ENCODE measurements at places on chromosomes 11 and 22.

GRCh38 chr22:23503736-23504440 lies 76.2 kb downstream of the IGLL1 start:
- DNase-seq, result no peak

DNA sequence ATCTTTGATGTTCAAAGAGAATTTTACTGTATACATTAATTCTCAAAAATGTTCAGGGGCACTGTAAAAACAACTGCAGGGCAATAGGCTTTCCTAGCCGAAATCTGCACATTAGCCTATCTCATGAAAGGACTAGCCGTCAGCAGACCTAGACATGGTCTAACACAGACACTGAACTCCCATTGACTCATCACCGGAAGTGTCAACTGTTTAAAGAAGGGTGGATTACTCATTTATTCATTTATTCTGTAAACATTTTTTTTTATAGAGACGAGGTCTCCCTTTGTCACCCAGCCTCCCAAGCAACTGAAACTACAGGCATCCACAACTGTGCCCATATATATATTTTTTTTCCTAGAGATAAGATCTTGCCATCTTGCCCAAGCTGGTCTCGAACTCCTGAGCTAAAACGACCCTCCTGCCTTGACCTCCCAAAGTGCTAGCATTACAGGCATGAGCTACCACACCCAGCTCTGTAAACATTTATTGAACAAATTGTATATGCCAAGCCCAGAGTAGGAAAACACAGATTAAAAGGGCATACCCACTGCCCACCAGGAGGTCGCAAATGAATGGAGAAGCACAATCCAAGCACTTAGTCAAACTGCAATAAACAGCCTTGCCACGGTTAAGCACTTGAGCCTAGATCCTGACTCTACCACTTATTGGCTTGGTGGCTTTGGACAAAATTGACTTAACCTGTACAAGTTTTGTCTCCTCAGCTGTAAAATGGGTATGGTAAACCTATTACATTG lies 26.6 kb downstream of the RAB30 start:
- DNase-seq, result peak; percentile 45

- DNase-seq, result no peak
These were observed 675.0 kb upstream of the KIRREL3 start for GRCh38 chr11:127675581-127675980.

DNA sequence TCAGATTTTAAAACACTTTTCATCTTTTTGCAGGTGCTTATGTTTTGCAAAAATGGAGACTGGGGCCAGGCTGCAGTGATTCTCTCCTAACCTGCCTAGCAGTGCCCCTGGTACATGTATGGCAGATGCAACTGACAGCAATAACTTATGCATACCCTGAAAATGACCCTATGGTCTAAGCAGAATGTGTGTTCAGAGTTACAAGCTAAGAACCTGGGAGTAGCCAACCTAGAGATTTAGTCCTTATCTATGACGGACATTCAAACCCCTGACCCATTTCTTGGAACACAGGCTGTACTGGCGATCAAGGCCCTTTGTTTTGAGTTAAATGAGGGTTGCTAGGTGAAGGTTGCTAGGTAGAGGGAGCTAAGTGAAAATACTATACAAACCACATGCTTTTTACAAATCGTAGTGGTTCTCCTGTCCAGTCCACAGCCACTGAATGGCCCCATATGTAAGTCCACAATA lies 184.9 kb upstream of the SESN3 start:
- no peak for DNase-seq

- no peak for DNase-seq
These were observed 266.5 kb upstream of the MTNR1B start for GRCh38 chr11:92702805-92703448.

GRCh38 chr22:46039535-46039934 lies 62.6 kb upstream of the WNT7B start:
- DNase-seq, result no peak

- DNase-seq, result no peak
These were observed 28.5 kb downstream of the BTBD10 start for GRCh38 chr11:13434247-13435205.

DNA sequence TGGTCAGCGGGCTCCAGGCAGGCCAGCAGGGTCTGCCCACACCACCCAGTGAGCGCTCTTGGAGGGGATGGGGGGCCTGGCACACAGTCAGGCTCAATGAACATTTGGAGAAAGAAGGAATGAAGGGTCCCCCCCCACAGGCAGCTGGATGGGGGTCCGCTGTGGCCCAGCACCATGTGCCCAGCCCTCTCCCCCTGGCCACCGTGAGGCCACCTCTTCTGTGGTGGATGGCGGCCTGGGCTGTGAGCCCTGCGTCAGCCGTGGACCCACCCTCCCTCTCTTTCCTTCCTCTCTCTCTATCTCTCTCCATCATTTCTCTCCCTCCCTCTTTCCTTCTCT lies 35.1 kb upstream of the MUC5AC start:
- DNase-seq, result no peak

DNA sequence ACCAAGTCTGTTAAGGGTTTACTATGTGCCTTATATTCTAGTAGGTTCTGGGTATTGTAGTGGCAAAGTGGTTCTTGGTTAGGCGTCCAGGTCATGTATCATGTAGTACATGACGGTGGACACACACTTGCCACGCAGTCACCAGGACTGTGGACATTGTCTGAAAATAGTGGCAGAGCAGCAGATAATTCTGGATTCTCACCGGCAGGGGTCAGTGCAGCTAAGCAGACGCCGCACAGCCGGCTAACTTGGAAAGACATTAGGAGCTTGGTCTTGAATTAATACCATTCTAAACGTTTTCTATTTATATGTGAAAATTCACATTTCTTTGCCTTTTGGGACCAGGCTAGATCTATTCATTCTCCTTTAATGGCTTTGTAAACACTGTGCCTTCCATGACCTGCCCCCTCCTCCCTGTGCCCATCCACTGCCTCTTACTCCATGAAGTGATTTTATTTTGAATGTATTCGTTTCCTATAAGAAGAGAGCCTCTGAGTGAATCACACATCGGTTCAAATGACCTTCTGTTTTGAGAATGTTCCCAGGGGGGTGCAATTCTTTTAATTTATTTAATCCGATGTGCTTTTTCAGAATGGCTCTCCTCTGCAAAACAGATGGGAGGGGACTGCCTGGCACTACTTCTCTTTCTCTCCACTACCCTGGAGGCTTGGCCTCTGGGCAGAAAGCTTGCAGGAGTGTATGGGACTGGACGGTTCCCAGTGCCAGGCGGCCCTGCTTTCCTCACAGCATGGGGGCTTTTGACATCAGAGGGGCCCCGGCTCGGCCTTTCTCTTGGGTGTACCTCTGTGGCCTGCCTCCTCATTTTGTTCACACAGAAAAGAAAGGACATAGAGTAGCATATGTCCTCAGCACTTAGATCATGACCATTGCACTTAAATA lies 378.0 kb downstream of the NTM start:
- DNase-seq, result peak; percentile 56

DNA sequence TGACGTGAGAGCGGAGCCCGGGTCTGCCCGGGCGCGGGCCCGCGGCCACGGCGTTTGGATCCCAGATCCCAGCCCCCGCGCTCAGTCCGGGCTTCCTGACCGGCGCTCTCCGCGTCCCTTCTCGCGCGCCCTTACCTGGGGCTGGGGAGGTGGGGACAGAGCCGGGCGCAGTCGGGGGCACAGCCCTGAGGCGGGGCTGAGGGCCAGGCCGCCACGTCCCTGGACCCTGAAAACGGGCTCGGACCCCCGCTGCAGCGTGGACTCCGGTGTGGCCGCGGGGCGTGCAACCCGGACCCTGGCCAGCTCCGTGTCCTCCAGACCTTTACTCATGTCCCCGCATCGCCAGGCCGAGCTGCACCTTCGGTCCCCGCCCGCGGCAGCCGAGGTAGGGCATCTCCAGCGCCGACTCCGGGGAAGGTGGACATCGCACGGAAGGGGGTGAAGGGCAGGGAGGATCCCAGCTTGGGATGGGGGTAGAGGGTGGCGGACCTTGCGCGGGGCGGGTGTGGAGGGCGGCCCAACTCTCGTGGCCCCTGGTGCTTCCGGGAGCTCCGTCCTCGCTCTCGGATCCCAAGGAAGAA lies 9.9 kb upstream of the AIFM3 start:
- peak; percentile 35 for DNase-seq

DNA sequence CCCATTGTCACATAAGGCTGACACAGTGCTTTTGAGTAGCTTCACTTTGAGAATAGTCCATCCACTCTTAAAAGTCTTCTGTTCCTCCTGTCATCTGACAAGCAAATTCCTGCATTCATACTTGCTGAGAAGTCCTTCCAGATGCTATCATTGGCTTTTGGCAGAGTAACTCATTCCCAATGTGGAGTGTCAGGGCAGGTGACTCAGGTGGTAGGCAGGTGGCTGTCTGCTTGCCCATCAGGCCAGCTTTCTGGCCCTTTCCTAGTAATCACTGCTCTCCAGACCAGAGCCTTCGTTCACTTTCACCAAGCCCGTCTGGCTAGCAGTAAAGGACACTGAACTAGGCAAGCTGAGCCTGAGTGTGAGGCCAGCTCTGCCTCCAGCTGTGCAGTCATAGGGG lies 162.5 kb upstream of the CCDC90B start:
- no peak for DNase-seq

DNA sequence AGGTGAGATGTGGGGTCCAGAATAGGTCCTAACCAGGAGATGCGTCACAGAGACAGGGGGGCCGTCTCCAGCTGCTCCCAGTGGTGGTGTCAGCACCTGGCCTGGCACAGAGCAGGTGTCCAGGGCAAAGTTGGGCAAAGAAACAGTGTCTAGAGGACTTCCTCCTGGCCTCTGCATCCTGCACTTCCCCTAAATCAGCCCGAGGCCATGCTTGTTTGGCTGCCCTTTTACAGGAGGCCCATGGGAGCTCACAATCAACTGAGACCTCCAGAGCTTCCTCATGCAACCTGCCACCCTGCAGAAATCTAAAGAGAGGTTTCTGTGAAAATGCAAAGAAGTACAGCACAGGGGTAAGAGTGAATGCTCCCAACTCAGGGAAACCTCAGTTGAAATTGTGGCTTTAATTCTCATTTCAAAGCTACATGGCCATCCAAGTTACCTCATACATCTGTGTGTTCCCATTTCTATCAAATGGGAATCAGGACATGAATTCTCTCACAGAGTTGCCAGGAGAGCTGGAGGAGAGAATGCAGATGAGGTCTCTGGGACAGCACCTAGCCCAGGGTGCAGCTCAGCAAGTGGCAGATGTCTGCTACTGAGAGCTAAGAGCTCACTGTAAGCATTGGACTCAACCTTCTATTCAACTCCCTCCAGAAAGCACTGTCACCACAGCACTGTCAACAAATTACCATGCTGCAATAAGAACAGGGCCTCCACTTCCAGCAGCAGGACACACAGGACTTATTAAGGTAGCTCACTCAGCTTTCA lies 32.6 kb downstream of the TCIRG1 start:
- no peak for DNase-seq

GRCh38 chr22:26428515-26429457 lies at the start of gene ASPHD2:
Gene ASPHD2 (plus strand): TSS chr22:26429260. CDS start chr22:26433616, 4,356 bp downstream.
- peak; percentile 66 for DNase-seq

- no peak for DNase-seq
These were observed 746.1 kb downstream of the CNTN5 start for GRCh38 chr11:99766811-99767210.

DNA sequence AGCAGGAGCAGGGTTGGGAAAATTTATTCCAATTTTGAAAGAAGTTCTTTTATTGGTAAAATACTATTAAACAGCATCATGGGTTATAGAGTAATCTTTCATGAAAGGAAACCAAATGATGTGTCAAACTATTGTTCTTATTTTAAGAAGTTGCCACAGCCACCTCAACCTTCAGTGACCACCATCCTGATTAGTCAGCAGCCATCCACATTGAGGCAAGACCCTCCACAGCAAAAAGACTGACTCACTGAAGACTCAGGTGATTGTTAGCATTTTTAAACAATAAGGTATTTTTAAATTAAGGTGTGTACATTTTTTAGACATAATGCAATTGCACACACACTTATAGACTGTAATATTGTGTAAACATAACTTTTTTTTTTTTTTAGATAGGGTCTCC lies 3.7 kb upstream of the HEPHL1 start:
- DNase-seq, result no peak

- DNase-seq, result no peak
These were observed 17.2 kb upstream of the SMCO4 start for GRCh38 chr11:93560199-93560932.

DNA sequence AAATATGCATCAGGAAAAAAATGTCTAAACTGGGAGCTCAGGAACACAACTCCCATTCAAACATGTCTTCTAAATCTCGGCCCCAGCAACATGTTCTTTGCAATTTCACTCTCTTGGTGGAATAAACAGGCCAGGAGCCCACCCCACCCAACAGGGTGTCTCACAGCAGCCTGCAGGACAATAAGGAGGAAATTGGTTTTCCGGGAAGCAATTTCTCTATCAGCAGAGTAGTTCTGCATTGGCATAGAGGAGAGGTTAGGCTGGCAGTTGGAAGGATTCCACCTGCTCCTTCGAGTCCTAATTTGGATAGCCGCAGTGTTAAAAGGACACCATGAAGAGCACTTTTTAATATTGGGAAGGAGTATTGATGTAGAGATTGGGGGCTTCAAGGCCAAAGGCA lies 55.9 kb upstream of the BARX2 start:
- no peak for DNase-seq

GRCh38 chr11:118081241-118081958 lies 4.5 kb downstream of the TMPRSS4 start:
- DNase-seq, result no peak

DNA sequence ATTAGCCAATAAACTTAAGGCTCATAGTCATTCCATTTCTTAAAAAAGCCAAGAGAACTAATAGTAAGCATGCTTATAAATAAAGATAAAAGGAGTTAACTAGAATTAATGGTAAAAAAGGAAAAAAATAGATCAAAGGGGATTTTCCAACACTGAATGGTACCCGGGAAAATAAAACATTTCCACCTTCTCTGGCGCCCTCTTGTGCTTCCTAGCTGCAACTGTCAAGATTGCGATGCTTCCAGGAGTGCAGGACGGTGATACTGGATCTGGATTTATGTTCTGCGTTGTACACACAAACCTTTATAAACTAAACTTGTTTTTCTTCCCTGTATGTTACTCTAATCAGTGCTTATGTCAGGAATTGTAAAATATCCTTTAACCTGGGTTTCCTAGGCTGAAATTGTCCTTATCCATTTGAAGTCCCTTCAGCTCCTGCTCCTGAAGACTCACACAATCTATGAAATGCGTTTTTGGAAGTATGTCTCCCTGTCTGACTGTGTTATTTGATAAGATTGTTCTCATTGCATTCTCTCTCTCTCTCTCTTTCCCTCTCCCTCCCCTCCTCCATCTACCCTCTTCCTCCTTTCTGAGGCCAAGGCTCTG lies 9.6 kb upstream of the HTATIP2 start:
- DNase-seq, result peak; percentile 48

DNA sequence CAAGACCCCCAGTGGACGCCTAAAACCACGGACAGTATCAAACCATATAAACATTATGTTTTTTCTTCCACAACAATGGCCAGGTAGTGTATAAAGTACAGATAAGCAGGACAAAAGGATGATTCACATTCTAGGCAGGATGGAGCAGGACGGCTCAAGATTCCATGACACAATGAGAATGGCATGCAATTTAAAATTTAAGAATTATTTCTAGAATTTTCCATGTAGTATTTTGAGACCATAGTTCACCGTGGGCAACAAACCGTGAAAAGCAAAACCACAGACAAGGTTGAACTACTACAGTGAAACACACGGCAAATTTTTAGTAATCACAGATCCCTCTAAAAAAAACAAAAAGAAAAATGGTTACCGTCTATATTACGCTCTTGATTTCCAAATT lies 7.5 kb downstream of the NARS2 start:
- DNase-seq, result no peak

- peak; percentile 3 for DNase-seq
These were observed 46.2 kb downstream of the C11orf71 start for GRCh38 chr11:114354076-114354475.
